ENCODE measurements at places on chromosomes 2 and 18.

- DNase-seq, result peak; percentile 58
These were observed 38.6 kb downstream of the ACOXL start for GRCh38 chr2:110770959-110771431.

DNA sequence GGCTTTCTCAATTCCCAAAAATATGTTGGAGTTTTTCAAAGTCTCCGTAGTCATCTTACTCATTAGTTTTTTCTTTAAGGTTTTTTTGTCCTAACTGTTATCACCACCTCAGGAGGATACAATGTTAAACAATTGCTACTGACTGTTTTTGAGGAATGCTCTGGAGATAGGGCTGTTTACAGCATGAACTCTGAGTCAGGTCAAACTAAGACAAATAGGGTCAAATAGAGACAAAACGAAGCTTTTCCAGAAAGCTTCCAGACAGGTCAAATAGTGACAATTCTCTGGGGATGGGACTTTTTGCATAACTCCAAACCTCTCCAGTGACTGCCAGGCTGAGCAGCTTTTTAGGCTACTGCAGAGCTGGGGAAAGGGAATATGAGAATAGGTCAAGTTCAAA, 15.2 kb upstream of the DIPK1C start:
- DNase-seq, result no peak

GRCh38 chr2:238420878-238421694, 5.6 kb upstream of the ASB1 start:
- no peak for DNase-seq

GRCh38 chr2:8016688-8017087, 665.2 kb upstream of the ID2 start:
- DNase-seq, result no peak

GRCh38 chr18:34729264-34729663, 19.2 kb downstream of the DTNA start:
- DNase-seq, result peak; percentile 36

- no peak for DNase-seq
These were observed 326.3 kb downstream of the GBX2 start for GRCh38 chr2:235841863-235842262.

GRCh38 chr2:99504844-99505584, 15.2 kb upstream of the REV1 start:
- DNase-seq, result no peak

GRCh38 chr2:157839162-157839801, 36.8 kb downstream of the ACVR1 start:
- peak; percentile 89 for DNase-seq

GRCh38 chr2:24380820-24381219, 20.5 kb upstream of the ITSN2 start:
- DNase-seq, result no peak

- peak; percentile 44 for DNase-seq
These were observed 95.7 kb downstream of the RND3 start for GRCh38 chr2:150391779-150392178.

- DNase-seq, result peak; percentile 20
These were observed 14.5 kb upstream of the NAB1 start for GRCh38 chr2:190634381-190634780.

GRCh38 chr2:26630669-26631360, 10.4 kb downstream of the CIB4 start:
- DNase-seq, result no peak

DNA sequence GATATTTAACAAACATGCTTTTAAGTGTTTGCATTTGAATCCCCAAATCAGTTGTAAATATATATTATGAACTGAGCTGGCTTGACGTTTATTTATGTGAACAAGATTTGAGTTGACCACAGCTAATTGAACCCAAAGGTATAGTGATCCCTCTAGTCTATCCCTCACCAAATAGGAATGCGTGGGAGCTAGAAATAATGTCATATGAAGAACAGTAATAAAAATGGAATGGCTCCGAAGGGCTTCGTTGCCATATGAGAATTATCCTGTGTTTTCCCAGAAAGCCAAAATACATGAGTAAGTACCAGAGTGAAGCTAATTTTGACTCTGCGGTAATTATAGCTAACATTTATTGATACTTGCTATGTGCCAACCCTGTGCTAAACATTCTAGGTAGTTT, 142.7 kb downstream of the ADCYAP1 start:
- DNase-seq, result peak; percentile 47

DNA sequence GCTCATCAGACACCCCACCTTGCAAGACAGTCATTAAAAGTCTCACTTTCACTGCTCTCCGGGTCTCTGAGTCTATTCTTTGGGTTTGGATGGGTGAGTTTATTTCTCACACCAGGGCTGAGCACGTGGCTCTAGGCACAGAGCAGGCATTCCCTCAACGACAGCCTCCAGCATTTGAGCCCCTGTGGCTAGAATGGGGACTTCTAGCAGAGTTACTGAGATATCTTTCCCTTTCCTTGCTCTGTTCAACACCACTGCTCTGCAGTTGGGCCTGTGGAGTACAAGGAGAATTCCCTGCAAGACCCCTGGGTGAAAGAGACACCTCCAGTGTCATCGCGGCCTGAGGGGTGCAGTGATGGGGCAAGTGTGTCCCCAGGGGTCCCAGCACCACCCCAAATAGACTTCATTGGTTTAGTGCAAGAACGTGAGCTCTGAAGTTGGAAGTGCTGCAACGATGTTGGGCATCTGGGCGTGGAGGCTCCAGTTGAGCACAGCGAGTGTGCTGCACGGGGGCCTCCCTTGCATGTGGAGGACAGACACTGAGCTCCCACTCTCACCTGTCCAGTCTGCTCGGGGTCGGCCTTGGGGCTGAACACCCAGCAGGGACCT, 184.1 kb upstream of the HS6ST1 start:
- no peak for DNase-seq

- no peak for DNase-seq
These were observed 7.8 kb upstream of the ARHGAP25 start for GRCh38 chr2:68726608-68727367.

DNA sequence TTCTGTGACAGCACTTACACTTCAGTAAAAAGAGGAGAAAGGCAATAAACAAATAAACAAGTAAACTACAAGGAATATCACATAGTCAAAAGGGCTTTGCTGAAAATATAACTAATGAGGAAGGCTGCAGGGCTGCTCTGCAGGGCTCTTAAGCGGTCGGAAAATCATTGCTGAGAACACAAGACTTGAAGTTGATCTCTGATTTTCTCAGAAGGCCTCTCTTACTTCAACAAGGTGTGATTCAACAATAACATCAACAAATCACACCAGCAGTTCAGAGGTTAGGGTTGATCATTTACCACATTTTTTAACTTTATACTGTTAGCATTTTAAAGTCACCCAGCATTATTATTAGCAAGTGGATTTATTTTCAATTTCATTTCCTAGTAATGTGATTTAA, 215.6 kb downstream of the ARHGAP15 start:
- no peak for DNase-seq

GRCh38 chr2:204706939-204707338, 161.7 kb downstream of the PARD3B start:
- DNase-seq, result peak; percentile 58

- DNase-seq, result no peak
These were observed 118.4 kb upstream of the DAPL1 start for GRCh38 chr2:158676696-158677095.

DNA sequence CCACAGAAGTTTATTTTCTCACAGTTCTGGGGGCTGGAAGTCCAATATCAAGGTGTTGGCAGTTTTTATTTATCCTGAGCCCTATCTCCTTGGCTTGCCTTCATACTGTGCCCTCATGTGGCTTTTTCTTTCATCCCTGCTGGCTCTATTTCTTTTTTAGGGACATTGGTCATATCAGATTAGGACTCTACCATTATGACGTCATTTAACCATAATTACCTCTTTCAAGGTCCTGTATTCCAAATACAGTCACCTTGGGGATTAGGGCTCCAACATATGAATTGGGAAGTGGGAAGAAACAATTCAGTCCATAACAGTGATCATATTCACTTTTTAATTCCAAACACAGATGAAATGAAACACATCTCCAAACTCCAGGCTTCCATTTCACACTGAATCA, 286.0 kb downstream of the SUCLG1 start:
- DNase-seq, result no peak

GRCh38 chr2:30201990-30202389, 29.3 kb upstream of the LBH start:
- no peak for DNase-seq

- DNase-seq, result no peak
These were observed 55.4 kb upstream of the RAPH1 start for GRCh38 chr2:203590496-203590895.

- no peak for DNase-seq
These were observed 100.9 kb upstream of the TNP1 start for GRCh38 chr2:216960671-216961268.

DNA sequence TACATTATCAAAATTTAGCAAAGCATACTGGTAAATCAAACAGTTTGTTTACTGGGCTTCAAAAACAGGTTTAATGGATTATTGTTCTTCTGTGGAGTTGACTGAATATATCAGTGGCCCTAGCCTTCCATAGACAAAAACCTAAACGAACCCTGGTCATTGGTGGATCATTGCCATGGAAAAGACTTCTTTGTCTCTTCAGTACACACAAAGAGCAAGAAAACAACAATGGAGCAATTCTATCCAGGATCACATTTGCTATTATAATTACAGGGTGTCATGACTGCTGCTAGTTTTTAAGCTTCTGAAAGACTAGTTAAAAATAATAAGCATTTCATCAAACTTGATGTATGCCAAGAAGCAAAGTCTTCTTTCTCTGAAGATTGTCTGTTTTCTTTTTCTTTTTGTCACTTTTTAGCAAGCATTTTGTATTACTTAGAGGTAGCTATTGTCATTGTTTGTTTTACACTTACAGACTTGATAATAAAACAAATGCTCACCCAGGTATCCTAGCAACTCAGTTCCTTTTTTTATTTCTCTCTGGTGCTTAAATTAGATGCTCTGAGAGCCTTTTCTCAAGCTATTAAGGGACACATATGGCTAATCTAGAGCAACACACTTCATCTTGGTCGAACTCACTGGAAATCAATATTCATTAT, 1228.7 kb upstream of the DDX18 start:
- no peak for DNase-seq

DNA sequence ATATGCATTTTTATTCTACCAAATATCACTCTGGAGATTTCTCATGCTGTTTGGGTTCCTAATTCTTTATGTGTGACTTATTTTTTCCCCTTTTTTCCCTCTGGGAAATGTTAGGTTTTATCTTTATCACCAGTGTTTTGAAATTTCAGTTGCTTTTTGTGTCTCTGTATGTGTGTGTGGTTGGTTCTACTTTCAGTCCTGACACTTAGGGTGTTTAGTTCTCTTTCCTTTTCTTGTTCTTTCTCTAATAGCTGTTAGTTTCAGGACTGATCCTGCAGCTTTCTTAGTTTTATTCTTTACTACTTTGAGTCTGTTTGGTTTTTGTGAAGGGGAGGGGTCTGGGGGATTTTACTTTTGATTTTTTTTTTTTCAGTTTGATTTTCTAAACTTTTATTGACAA, 23.1 kb downstream of the PPM1B start:
- no peak for DNase-seq

- no peak for DNase-seq
These were observed 25.8 kb downstream of the IMPA2 start for GRCh38 chr18:12007063-12007462.

- DNase-seq, result peak; percentile 29
These were observed 21.3 kb upstream of the CDC42EP3 start for GRCh38 chr2:37692711-37693110.

DNA sequence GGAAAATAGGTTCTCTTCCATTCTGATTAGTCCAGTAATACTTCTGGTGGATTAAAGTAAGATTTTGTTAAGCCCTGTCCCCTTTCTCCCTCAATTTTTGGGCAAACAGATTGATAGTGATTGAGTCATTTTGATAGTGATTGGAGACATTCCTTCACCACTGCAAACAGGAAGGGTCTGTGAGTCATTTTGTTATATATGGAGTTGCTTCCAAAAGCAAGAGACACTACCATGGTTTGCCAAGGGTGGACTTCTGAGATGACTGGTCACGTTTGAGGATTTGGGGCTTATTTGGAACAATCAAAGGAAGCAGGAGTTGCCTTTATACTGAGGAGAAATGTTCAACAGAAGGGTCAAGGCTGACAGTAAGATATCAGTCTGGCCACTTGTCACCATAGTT, 249.9 kb downstream of the PARD3B start:
- DNase-seq, result peak; percentile 24

GRCh38 chr18:77054288-77054605, 78.3 kb downstream of the MBP start:
- DNase-seq, result no peak

GRCh38 chr2:189959450-189959849, 103.1 kb downstream of the MSTN start:
- DNase-seq, result no peak

- DNase-seq, result peak; percentile 55
These were observed 1.8 kb downstream of the MEMO1 start for GRCh38 chr2:32008805-32009515.

DNA sequence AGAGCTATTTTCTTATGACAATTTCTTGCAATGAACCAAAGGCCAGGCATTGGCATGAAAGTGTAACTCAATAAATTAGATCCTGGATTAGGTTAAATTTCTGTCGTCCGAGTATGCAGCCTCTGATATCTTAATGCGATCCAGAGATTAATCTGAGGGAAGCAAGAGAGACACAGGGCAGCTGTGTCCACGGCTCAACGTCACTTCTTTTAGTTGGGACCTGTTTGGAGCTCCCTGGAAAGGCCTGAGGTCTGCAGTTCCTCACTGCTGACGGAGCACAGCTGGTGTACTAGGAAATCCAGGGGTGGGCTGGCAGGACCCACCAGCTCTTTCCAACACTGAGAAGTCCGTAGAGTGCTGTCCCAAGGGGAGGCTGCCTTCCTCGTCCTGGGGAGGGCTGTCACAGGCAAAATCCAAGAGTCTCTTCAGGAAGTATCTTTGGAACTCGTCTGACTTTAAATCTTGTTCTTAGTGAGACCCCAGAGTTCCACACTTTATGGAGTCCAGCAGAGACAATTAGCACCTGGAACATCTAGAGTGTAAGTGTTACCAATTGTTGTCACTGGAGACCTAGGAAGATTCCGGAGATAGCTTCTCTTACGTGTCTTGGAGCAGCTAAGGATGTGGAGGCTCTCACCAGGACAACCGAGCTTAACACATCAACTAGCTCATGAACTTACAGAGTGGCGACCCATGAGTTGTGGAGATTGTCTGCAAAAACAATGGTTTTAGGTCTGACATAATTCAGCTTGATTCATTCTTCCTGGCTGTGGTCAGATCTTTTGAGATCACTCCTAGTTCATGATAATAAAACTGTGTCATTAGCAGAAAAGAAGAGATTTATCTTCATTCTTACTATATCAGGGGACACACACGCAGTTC, 173.7 kb downstream of the ACKR3 start:
- DNase-seq, result peak; percentile 67

GRCh38 chr18:10797896-10798295, 272.1 kb downstream of the NAPG start:
- no peak for DNase-seq

- no peak for DNase-seq
These were observed 112.1 kb upstream of the FHL2 start for GRCh38 chr2:105510761-105511528.

DNA sequence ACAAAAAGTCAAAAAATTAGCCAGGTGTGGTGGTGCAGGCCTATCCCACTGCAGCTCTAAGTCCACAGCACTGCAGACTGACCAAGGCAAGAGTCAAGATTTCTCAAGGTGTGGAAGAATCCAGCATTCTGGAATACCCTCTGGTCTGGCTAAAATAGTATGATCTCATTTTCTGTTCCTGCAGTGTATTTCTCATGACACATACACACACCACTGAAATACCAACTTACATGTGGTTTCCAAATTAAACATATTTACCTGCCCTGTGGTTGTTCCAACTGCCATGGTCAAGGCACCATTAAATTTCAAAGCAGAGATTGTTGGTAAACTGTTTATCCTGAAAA, 30.9 kb downstream of the NOL10 start:
- DNase-seq, result no peak
